AG10803 (cell line): ENCODE measurements at places on chromosomes 11 and 22.
A peak's percentile ranks its signal among the peaks of the same experiment; 100 is the strongest.

GRCh38 chr11:30510750-30511149 lies 75.4 kb downstream of the MPPED2 start:
- no peak for DNase-seq

DNA sequence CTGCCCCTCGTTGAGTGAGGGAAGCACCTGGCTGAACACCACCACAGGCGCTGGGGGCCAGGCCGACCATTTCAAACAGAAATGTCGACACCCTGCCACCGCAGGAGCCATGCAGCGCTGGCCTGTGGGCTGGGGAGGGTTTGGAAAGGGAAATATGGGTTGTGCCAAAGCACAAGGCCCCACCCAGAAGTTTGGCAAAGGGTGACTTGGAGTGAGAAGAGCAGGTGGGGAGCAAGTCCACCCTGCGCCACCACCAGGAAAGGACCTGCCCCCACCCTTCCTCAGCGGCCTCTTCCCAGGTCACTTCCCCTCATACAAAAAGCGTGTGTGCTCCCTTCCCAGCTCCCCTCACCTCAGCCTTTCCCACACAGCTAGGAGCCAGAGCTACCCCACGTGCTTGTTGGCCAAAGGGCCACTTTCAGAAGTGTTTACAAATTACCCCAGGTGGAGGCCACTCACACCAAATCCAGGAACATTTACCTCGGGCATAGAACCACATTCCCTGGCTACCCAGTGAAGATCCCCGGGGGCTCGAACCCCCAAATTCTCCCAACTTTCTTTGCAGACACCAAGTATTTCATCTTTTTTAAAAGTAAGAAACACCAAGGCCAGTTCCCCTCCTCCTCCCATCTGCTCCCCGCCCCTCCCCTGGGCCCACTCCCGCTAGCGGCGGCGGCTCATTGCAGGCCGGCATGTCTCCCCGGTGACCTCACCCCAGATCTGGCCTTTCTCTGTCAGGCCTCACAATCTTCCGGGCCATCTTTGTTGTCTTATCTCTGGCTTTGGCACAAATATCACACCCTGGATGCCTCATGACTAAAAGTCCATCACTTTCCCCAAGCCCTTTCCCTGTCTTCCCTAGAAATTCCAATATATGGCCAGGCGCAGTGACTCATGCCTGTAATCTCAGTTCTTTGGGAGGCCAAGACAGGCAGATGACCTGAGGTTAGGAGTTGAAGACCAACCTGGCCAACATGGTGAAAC lies 20.5 kb upstream of the SCGB1A1 start:
- DNase-seq, result peak; percentile 48

GRCh38 chr11:44785856-44786607 lies 59.3 kb downstream of the TSPAN18 start:
- no peak for DNase-seq

- DNase-seq, result no peak
These were observed 43.0 kb upstream of the KCNQ1OT1 start for GRCh38 chr11:2742611-2743426.
